ENCODE measurements at places on chromosomes 4 and X. TPM values are rescaled to one million over a fixed set of nuclear protein-coding genes. Genes with fewer than 3 reads are reported as not detected.
A peak's percentile ranks its signal among the peaks of the same experiment; 100 is the strongest.

GRCh38 chrX:112440277-112440676 lies 239.5 kb downstream of the LHFPL1 start:
- DNase-seq, result no peak

EDA2R gene
- not detected for total RNA-seq

DNA sequence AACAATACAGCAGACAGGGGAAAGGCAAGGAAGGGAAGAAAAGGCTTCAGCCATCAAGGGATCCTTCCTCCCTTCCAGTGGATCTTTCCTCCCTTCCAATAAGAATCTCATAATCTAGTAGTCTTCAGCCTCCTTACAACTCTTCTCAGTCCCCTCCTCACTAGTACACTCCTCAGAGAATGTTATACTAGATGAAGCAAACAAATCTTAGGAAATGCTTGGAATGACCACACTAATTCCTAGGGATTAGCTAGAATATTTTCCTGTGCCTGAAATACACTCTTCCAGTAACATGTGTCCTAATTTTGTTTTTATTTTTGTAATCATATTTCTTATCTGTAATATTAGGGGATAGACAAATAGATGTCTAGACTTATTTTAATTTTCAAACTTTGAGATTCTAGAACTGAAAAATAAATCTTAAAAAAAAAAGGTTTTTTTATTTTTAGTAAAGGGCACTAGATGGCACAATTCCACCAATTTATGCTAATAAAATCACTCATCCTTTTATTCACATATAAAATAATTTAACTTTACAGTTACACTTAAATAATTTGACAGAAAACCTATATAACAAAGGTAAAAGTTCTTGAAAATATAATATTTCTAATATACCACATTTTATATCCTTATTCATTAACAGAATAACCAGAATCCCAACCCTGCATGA lies 7.0 kb upstream of the STPG2 start:
- DNase-seq, result no peak

DNA sequence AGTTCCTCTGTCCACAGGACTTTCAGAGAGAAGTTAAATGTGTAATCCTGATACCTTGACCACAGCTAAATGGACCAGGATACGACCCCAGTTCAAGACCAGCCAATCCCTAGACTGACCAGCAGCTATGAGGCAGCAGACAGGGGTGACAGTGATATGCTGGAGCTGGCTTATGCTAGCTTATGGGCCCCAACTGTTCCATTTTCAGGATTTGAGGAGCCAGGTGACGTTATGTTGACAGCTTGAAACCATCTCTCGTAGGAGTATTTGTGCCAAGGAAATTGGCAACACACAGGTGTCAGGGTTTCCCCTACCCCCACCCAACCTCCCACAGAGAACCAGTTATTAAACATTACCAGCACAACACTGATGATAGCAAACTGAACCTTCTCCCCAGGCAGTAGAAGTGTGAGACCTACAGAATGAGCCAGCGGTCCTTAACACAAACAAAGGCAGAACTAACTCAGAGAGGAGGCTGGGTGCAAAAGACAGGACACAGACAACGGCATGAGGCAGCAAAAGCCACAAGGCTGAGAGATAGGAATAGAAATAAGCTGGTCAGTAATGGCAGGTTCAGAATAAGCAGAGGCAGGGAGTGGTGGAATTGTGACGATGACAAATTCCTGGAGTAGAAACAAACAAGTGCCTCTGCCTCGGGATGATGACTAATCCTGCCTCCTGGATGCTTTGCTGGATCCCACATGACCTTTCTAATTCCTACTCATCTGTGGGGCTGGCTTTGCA lies 85.6 kb upstream of the CPEB2 start:
- DNase-seq, result peak; percentile 10

SLC10A6 gene
- not detected for total RNA-seq

- no peak for DNase-seq
Measured at GRCh38 chr4:148366251-148366650, 76.0 kb downstream of the NR3C2 start.

DNA sequence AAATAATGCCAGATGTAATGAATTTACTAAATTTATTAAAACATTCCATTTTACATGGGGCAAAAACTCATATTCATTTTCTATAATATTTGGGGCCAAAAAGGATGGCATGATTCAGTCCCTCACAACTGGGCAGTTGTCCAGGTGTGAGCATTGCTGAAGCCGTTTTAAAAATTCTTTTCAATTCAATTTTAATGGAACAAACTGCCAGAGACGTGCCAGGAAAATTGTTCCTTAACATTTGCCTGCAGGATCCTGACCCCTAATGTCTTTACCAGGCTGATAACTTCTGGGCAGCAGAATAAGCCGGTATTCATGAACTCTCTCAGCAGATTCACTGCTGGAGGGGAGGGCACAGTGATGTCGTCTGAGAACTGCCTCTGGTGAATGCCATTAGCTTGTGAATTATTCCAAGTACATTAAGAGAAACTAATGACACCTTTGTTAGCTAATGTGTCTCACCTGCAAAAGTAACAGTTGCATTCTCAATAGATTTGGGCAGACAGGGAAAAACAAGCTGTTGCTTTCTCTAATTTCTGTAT lies 1445.1 kb upstream of the TENM3 start:
- no peak for DNase-seq

- no peak for DNase-seq
Measured at GRCh38 chrX:77514177-77514576, 67.0 kb downstream of the FGF16 start.

DNA sequence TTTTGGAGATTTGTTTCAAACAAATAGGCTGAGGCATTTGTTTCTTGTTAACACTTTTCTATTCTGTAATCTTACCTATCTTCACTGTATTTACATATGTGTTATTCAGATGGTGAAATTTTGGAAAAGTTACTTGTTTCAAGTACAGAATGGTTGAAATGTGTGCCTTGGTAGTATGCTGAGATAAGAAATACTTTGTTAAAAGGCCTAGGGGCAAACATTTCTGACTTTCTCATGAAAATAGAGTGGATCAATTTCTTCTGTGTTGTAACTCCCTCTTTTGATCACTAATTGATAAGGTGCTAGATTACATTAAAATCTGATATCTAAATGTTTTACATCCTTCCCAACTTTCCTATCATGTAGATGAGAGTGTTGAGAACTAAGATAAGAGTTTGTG lies 18.1 kb downstream of the USO1 start:
- no peak for DNase-seq

All from HCT116 (cell line).